ENCODE measurements at places on chromosomes 6 and 20. TPM values are rescaled to one million over a fixed set of nuclear protein-coding genes. Genes with fewer than 3 reads are reported as not detected.
A peak's percentile ranks its signal among the peaks of the same experiment; 100 is the strongest.

MROH8 gene
- 0.08 TPM for polyA plus RNA-seq

JPH2 gene
- polyA plus RNA-seq, result not detected

- no peak for DNase-seq
Measured at GRCh38 chr6:163916315-163917081, 502.0 kb downstream of the QKI start.

- no peak for DNase-seq
Measured at GRCh38 chr6:41781366-41781730, 766 bp downstream of the PRICKLE4 start.

GRCh38 chr6:389622-390021 lies 1.9 kb upstream of the IRF4 start:
- no peak for DNase-seq

DNA sequence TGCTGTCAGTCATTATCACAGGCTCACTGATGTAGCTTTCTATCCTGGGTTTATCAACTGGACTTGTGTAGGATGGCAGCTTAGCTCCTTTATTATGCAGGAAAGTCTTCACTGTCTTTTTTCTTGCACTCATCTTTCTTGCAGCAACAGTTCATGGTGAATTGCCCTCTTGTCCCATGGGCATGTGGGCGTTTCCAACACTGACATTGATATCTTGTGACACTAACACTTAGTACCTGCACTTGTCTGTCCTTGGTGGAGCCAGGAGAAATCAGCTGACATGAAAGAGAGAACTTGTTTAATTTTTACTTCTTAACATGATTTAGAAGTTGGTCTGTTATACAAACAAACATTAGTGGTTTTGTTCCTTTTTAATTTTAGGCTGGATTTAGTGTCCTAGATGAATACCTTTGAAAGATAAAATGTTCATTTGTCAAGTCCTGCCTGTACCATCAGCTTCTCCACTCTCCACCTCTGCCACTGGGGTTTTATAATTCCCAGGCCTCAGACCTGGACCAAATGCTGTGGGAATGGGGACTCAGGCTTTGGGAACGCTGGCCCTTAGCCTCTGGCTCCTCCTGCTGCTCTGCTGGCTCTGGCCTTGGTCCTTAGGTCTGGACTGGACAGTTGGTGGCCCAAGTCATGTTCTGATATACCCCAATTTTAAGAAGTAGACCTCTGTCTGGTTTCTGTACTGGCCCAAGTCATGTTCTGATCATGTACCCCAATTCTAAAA lies 161.0 kb upstream of the LAMP5 start:
- no peak for DNase-seq

DNA sequence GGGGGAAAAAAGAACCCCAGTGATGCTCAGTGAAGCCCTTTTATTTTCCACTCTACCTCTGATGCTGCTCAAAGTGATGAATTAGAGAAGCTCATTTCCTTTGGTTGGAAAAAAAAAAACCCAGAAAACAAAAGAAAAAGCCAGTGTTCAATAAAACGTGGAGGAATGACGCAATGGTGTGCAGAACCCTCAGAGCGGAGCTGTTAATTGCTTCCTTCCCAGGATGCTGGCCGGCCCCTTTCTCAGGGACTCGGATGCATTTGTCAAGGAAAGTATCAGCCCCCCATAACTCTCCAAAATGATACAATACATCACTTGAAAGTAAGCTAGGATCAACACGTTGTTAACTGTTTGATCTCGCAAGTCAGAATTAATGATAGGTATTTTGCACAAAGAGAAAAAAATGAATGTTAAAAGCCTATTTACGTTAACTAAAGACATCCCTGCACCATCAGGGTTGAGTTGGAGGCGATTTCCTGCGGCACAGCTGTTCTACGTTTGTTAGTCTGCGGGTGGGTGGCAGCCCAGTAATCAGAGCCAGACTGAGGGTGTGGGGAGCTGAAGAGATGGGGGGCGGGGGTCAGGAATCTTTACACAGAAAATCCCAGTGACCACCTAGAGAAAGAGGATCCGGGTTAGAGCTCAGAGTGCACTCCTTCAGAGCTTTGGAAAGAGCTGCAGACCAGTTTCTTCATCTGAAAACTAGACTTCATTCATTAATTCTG lies 132.4 kb downstream of the BMP7 start:
- no peak for DNase-seq

DNA sequence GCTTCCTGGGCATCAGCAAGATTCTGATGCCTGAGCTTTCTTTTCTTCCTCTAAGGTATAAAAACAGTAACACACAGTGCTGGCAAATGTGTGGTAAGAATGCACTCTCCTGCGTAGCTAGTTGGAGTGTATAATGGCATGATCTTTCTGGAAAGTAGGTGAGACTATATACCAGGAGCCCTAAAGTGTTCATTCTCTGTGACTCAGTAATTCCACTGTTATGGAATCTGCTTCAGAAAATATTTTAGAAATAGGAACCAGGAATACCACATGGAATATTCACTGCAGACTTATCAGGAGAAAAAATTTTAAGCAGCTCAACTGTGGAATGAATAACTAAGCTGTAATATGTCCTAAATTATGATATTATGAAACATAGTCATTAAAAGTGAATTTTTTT lies 16.9 kb upstream of the CSE1L start:
- no peak for DNase-seq

- peak; percentile 54 for DNase-seq
Measured at GRCh38 chr6:117681162-117681741, 6.0 kb downstream of the NUS1 start.

- DNase-seq, result peak; percentile 6
Measured at GRCh38 chr20:11076434-11077105, 402.8 kb upstream of the JAG1 start.

DNA sequence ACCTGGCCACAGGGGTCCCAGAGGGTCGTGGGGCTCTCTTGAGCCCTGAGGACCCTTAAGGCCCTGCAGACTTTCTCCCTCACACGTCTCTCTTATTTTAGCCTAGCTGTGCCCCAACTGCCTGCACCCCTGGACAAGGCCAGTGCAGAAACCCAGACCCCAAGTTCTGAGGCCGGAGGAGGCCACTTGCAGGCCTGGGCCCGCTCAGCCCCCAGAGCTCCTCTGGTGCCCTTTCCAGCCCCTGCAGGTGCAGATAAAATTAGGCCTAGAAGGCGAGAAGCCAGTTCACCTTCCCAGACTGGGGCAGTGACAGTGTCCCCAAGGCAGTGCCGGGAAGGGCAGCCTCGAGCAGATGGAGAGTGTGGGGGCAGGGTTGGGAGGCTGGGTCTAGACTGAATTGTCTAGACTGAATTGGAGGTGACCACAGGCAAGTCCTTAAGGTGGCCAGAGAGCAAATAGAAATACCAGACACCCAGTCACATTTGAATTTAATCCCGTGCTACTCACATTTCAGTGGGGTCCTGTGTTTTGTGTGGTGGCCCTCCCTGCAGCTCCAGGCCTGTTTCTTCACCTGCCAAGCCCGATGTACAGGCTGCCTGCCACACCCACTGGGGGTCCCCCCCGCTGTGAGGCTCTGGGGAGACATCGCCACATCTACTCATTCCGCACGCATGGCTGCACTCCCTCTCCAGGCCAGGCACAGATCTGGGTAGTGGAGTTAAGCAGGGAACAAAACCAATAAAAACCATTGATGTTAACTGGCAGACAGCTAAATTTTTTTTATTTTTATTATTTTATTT lies 8.6 kb upstream of the IP6K3 start:
- no peak for DNase-seq

GRCh38 chr6:127403636-127404035 lies 55.6 kb downstream of the KIAA0408 start:
- no peak for DNase-seq

DNA sequence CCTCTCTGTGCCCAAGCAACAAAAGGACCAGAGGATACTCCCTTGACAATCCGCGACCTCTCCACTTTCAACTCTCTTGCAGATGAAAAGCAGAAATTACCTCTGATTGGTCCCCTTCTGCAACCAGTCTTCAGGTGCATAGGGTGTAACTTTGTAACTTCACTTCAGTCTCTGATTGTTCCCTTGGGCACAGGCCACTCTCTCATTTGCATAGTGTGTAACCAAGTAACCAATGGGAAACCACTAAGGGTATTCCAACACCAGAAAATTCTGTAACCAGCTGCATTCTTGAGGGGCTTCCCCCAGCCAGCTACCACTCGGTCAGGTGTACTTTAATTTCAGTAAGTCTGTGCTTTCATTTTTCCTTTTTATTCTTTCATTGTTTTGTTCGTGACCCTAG lies 4.4 kb upstream of the RAET1L start:
- no peak for DNase-seq

DNA sequence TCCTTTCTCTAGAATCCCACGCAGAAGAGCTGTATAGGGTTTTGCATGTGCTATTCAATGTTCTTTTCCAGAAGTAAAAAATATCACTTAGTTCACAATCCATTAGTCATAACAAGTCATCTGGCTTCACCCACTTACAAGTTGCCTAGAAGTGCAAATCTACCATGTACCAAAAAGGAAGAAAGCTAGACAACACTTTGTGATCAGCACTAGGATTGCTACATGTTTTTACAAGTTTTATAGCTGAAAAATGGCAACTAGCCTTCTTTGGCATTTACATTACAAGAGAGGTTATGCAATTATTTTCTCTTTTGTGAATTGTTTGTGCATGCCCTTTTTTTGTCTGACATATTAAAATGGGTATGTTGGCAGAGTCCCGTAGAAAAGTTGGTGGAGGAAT lies 85.6 kb upstream of the PTPRK start:
- DNase-seq, result no peak
